Stimulated activated naive CD4-positive, alpha-beta T cell (primary cell): ENCODE measurements at places on chromosomes 6 and 20.
A peak's percentile ranks its signal among the peaks of the same experiment; 100 is the strongest.

DNA sequence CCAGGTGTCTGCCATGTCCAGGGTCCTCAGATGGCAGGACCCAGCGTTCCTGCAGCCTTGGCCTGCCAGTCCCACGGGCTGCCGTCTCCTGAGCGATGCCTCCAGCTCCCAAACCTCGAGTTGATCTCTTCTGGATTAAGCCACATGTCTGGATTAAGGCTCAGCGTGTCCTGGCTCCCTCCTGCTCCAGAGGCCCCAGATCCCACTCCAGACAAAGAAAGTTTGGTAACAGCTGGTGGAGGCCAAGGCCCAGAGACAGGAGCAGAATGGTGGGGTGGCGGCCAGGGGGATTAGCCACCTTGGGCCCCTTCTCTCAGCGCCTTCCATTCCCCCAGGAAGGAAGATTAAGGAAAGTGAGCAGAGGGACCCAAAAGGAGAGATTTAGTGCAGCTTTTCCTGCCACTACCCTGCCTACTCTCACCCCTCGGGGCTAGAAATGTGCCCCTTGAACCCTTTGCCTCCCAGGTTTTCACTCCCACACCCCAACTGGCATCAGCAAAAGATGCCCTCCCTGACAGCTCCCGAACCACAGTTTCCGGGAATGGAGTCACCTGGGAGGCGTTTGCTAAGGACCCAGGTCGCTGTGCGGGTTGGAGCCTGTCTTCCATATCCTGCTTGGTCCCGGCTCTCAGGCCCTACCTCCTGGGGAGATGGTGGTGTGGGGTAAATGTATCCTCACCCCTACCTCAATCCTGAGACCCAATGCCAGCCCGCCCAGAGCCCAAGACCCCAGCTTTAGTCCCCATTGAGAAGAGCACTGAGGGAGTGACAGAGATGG, 6.9 kb downstream of the SPDEF start:
- no peak for DNase-seq

GRCh38 chr6:16844183-16844582, 82.9 kb upstream of the ATXN1 start:
- DNase-seq, result no peak

- DNase-seq, result no peak
Observed at GRCh38 chr6:109579361-109579760, 96.3 kb upstream of the ZBTB24 start.

DNA sequence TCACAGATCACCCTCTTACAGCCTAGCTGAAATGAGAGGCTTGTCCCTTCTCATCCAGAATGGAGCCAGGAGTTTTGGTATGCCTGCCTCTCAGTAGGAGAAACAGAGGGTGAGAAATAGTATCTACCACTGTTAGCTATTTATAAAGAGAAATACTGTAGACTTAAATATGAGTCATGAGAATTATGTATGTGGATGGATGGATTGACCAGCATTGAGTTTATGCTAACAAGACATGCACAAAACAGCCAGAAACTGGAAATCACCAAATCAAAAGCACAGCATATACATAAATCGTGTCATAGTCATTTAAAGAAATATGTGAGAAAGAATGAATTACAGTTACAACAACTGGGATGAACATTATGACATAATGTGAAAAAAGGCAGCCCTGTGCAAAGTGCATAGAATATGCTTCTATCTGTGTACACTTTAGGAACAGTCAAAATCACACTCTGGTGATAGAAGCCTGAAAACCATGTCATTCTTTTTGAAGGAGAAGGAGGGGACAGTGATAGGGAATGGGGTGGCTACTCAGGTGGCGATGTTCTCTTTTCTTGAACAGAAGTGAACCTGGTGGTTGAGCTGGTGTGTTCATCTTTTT, 79.8 kb upstream of the KIF25 start:
- no peak for DNase-seq

DNA sequence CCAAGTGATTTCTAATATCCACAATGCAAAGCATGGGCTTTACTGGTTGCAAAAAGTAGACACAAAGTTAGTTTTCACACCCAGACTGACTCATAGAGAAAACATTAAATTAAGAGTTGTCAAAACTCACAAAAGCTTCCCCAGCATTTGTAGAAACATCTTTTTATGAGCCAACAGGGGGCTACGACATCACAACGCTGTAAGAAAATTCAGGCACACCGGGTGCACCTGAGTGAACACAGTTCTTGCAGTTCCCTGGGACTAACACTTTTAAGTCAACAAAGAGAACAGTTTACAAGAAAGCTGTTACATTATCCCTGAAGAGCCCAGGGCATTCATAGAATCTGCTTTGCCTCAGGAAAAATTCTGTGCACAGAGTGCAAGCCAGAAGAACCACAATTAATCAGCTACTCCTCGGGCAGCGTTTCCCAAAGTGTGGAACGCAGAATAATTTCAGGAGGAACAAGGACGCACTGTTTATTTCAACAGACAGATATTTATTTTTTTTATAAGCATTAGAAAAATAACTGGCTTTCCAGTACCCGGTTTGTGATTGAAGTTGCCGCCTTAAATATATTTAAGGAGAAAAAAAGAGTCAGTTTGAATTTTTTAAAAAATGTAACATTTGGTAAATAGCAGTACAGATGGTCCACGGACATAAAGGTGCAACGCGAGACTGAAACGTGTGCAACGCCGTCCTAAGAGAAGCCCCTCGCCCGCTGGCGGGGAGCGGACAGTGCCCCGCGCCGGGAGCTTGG, 1.2 kb downstream of the NCOA5 start:
- no peak for DNase-seq

- no peak for DNase-seq
Observed at GRCh38 chr20:43751167-43752050, 24.6 kb upstream of the GTSF1L start.

- peak; percentile 3 for DNase-seq
Observed at GRCh38 chr6:131062241-131063027, 611 bp downstream of the EPB41L2 start.

DNA sequence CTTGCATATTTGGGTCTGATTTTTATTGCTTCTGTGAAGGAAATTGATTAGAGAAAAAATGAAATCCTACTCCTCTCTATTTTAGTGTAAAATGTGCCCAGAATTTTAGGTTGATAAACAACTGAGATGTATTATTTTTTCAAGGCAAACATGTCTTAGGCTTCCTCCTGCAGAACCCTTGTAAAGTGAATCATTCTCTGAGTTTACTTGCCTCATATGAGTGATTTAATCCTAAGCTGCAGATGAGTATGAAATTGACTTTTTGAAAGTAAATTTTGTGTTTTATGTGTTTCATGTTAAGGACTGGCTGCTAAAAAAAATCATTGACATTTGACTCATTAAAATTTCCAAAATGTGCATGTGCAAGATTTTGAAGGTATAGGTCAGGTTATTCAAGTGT, 138.5 kb upstream of the PHACTR1 start:
- no peak for DNase-seq

- DNase-seq, result no peak
Observed at GRCh38 chr20:17457588-17458190, 73.5 kb downstream of the BFSP1 start.

DNA sequence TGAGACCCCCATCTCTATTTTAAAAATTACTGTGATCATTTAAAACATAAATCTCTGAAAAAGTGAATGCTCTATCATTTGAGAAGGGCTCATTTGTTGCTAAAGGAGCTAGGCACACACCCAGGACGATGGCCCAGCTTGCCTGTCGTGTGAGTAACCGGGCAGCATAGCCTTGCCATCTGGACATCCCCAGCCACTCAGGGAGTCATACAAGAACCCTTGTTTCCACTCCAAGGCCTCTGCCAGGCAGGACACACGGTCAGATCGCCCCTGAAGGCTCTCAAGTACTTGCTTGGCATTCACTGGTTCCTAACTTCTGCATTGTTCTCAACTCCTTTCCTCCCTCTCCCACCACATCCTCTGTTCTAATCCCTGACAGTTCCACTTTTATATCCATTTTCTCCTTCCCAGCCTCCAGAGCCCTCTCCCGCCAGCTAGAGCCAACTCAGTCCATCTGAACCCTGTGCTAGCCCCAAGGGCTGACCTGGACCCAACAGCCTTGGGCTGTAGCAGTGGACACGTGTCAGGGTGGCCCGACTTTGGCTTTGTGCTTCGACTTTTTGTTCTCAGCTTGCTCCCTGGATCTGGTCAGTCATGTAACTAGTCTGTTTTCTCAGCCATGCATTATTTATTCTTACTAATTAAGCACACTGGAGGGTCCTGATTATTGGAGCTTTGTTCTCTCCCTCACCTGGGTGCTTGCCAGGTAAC, 15.7 kb upstream of the EZR start:
- no peak for DNase-seq

- DNase-seq, result no peak
Observed at GRCh38 chr6:42378125-42378524, 73.6 kb downstream of the TRERF1 start.

GRCh38 chr6:16743664-16744210, 17.5 kb downstream of the ATXN1 start:
- DNase-seq, result no peak

- no peak for DNase-seq
Observed at GRCh38 chr6:13013681-13014503, 297.3 kb downstream of the PHACTR1 start.

- no peak for DNase-seq
Observed at GRCh38 chr6:23696992-23697391, 429.0 kb upstream of the NRSN1 start.

- no peak for DNase-seq
Observed at GRCh38 chr6:124147621-124148020, 344.0 kb downstream of the NKAIN2 start.

GRCh38 chr6:160106701-160107100, 14.9 kb upstream of the SLC22A1 start:
- DNase-seq, result no peak

DNA sequence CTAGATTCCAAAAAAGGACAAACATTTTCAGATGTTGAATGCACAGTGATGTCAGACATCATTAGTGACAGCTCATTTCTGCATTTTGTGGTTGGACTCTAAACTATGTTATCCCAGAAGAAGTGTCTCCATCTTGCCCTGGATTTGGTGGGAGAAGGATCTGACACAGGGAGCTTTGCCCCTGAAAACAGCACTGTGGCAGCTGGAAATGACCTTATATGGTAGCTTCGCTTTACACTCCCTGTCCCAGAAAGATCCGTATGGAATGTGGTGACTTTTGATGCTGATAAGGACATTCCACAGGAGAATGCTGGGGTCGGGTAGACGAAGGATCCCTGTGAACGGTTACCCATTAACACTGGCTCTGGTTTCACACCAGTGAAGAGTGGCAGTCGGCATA, 87.2 kb upstream of the EDN1 start:
- no peak for DNase-seq

DNA sequence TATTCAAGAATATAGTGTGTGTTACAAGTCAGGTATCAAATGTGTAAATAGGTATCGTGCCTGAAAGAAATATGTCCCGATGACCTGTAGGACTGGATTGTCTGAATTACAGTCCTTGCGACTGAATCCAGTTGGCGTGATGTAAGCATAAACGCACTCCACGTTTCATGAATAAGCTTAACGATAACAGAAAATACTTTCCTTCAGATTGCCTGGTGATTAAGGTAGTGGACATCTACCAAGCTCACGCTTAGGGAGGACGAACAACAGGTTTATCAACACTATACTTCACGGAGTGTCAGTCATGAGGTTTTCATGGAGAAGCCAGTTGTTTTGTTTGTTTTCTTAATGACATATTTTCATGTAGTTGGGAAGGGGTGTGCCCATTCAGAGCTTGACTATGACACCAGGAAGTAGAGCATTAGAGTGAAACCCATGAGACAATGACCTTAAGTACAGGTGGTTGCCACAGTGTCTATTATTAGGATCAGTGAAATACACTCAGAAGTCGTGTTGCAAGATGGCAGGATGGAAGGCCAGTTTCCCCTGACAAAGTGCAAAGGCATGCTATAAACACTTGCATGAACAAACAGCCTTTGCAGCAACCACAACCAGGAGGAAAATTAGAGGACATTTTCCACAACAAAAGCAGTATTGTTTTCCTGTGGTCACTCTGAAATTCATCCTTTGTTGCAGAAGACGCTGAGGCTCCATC, 305.8 kb upstream of the PRDM1 start:
- no peak for DNase-seq

DNA sequence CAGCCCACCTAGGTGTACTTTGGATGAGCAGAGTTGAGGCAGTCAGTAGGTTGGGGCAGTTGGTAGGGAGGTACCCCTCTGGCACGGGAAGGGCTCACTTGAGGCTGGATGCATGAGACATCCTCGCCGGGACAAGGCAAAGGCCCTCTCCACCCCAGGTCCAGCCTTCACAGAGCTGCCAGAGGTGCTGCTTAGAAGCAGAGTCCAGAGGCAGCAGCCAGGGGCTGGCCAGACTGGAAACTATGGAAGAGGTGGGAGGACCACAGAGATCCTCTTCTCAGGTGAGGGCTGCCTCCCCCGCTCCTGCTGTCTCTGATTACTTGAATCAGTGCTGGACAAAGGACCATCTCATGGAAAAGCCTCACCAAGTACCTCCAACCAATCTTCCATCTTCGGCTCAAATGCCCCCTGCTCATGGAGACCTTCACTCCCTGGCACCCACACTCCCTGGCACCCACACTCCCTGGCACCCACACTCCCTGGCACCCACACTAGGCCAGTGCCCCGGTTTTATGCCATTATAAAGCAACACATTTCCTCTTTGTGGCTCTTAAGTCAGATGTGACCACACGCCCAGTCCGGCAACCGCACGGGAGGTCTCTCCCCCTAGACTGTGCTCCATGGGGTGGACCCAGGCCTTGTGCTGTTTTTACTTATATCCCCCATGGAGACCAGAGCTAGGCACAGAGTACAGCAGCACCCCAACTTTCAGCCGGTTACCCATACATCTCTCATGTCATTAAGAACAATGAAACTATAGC, 100.1 kb downstream of the YTHDF1 start:
- no peak for DNase-seq

DNA sequence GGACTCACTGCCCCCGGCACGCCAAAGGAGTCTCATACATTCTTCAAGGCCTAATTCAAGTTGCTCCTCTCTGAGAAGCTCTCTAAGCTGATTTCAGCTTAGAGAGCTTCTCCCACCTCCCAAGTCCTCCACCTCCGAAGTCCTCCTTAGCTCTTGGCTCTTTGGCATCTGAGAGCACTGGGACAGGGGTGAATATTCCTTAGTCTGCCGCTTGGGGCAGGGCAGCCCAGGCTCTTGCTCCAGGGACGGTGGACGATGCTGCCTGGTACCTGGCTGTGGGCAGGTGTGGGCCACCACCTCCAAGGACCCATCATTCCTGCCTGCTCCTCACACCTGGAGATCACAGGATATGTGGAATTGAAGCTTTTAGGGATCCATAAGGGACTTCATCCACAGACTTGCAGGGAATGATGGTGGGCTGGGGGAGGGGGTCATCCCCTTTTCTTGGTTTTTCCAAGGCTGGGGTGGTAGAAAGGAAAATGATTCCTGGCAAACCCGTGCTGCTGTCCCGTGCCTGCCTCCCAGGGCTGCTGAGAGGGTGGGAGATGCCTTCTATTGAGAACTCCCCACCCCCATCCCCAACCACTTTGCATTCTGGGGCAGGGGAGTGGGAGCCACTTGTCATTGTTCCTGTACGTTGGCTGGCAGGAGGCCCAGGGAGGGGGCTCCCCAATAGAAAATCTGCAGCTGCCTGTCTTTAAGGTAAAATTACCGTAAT, 57.4 kb downstream of the ARHGAP40 start:
- DNase-seq, result no peak

GRCh38 chr20:32686530-32687179, 12.9 kb upstream of the C20orf203 start:
- no peak for DNase-seq

- no peak for DNase-seq
Observed at GRCh38 chr20:44756011-44756688, 10.5 kb downstream of the KCNK15 start.

- no peak for DNase-seq
Observed at GRCh38 chr6:36289281-36289878, 19.5 kb downstream of the PNPLA1 start.
